ENCODE measurements at places on chromosomes 13 and 19.

GRCh38 chr19:3167533-3168272 lies 10.9 kb upstream of the S1PR4 start:
- DNase-seq: no peak

GRCh38 chr13:80251403-80251802 lies 89.5 kb downstream of the SPRY2 start:
- DNase-seq: no peak

DNA sequence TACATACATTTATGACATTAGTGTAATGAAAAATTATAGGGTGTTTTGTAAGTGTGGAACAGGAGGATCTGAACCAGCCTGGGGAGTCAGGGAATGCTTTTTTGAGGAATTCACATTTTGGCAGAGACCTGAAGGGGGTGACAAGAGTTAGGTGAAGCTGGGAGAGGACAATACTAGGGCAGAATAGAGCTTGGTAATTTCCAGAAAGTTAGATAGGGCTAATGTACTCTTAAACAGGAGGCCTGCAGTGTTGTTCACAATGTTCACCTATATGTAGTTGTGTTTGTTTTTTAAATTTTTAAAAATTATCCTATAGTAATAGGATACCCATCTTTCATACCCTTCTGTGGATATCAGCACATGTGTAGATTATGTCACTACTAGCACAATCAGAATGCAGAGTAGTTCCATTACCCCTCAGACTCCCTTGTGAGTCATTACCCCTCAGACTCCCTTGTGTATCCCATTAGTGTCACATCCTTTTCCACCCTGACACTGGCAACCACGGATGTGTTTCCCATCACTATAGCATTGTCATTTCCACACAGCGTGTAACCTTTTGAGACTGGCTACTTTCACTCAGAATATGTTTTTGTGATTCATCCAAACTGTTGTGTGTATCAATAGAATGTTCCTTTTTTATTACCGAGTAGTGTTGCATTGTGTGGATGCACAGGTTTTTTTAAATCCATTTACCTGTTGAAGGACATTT lies 43.1 kb downstream of the PCCA start:
- no peak for DNase-seq

DNA sequence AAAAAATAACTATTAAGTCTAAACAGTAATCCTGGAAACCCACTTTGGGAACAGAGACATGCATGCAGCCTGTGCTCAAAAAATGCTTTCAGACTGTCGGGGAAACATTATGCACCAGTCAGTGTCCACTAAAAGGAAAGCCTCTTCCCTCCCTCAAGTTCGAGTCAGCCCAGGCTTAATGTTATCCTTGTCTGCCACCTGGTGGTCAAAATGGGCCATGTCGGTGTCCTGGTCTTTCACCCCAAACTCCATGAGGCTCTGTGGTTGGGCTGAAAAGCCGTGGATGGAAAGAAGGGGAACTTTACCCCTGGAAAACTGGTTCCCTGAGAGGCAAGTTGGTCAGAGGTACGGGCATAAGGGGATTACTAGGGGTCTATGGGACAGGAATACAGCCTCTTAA lies 88.4 kb upstream of the ZNF492 start:
- DNase-seq: no peak

- no peak for DNase-seq
Observed at GRCh38 chr19:49114630-49115363, 627 bp downstream of the LIN7B start.

DNA sequence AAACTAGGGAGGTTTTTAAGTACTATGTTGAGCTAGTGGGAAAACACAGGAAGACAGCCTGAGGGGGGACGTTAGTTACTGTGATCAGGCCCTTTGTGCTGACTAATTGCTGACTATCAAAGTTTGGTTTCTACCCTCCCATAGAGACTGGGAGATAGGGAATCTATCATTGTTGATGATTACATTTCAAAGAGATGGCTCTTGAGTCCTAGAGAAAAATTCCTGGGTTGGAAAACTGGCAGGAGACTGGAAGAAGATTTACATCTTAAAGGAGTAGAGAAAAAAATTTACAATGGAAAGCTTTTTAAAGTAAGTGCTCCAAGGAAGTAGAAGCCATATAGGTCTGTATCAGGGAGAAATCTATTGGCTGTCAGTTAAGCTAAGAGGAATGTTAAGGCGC lies 522.0 kb upstream of the KLHL1 start:
- no peak for DNase-seq

DNA sequence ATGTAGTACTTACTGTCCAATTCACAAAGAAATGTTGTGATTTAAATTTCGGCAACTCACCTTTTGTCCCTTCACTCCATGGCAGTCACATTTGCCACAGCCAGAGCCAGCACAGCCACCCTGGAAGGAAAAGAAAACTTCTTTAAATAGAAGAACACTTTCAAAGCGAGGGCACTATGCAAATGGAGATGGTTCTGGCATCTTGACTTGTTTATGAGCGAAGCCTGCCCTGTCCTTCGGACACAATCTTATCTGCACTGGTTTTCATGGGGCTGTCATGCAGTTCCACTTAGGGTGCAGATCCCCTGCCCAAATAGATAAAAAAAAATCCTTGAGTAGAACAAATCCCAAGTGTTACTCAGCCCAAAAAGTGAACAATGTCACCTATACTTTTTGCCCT lies 64.3 kb downstream of the COL4A1 start:
- no peak for DNase-seq

DNA sequence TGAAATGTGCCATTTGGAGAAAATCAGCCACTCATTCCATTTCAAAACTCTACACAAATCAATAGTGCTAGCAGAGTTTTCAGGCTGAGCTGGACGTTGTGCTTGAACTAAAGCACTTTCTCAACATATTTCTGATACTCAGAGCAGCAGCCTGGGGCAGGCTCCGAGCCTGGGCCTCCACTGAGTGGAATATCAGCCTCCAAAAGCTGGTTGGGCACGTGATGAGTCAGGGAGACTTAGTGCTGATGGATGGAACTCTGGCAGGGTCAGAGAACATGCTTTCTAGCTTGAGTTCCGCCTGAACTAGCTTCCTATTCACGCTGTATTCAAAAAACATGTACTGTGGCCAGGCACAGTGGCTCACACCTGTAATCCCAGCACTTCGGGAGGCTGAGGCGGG lies 85.8 kb upstream of the PCDH8 start:
- DNase-seq: no peak

- DNase-seq: no peak
Observed at GRCh38 chr19:16442386-16443276, 29.1 kb downstream of the EPS15L1 start.

DNA sequence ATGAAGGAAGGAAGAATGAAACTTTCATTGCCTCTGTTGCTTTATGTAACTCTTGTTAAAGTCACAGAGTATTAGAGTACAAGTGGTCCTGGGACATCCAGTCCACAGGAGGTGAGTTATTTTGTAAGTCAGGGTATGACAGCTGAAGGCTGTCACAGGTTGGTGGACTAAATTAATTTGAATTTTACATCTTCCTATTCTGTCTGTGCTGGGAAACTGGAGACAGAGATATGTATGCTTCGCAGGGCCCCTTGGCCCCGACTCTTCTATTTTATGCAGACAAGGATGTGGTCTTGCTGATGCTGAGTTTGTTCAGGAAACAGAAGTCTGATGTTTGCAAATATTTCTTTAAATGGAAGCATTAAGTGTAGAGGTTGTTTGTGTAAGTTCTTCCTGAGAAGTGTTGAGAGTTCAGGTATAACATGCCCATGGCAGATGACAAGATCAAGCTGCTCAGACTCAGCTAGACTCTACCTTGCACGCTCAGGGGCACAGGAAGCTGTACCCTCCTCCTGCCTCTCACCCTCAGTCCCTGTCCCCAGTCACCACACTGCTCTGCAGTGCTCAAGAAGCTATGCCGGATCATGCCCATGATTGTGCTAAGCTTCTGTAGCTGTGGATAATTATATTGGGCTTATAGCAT lies 23.4 kb downstream of the RASL11A start:
- DNase-seq: no peak

- DNase-seq: no peak
Observed at GRCh38 chr13:27359199-27359821, 65.1 kb upstream of the GTF3A start.

DNA sequence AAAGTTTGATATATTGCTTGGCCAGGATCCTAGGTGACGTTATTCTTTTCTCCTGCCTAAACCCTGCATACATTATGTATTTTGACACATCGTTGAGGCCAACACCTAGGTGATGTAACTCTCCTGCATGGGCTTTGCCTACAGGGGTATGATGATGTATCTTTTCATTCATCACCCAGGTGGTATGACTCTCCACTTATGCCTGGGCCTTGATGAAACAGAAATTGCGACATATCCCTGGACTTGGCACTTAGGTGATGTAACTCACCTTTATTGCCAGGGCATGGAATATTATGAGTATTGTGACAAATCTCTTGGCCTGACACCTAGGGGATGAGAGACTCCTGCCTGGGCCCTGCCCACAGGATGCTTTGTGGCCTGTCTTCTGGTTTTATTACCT lies 18.5 kb upstream of the ZNF681 start:
- no peak for DNase-seq

GRCh38 chr13:95301968-95302393 lies 730 bp upstream of the ABCC4 start:
- DNase-seq: peak; percentile 51

DNA sequence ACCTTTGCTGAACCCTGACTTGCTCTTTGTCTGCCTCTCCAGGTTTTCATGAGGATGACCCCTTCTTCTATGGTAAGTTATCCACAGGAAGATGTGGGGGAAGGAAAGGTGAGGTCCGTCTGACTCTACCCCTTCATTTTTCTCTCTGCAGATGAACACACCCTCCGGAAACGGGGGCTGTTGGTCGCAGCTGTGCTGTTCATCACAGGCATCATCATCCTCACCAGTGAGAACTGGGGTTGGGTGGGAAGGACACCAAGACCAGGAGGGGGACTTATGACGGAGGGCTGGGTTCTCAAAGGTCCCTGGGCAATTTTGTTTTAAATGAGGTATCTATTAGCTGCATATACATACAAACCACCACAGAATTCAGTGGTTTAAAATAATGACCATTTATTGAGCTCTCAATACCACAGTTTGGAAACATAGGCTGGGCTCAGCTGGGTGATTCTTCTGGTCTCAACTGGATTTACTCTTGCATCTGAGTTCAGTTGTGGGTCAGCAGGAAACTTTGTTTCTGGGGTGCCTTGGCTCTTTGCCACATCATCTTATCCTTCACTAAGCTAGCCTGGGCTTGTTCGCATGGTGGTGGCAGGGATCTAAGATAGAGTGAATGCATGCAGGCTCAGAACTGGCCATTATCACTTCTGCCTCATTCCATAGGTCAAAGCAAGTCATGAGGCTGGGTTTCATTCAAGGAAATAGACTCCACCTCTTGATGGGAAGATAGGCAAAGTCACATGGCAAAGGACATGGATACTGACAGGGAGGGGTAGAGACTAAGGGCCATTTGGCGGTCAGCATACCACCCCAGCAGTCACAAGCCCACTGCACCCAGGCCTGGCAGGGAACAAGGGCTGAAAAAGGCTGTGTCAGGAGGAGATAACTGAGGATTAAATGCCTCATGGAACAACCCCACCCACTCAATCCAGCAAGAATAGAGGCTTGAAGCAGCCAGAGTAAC lies 11.8 kb downstream of the FXYD5 start:
- no peak for DNase-seq

GRCh38 chr13:74372511-74372910 lies 238.3 kb upstream of the KLF12 start:
- DNase-seq: no peak

DNA sequence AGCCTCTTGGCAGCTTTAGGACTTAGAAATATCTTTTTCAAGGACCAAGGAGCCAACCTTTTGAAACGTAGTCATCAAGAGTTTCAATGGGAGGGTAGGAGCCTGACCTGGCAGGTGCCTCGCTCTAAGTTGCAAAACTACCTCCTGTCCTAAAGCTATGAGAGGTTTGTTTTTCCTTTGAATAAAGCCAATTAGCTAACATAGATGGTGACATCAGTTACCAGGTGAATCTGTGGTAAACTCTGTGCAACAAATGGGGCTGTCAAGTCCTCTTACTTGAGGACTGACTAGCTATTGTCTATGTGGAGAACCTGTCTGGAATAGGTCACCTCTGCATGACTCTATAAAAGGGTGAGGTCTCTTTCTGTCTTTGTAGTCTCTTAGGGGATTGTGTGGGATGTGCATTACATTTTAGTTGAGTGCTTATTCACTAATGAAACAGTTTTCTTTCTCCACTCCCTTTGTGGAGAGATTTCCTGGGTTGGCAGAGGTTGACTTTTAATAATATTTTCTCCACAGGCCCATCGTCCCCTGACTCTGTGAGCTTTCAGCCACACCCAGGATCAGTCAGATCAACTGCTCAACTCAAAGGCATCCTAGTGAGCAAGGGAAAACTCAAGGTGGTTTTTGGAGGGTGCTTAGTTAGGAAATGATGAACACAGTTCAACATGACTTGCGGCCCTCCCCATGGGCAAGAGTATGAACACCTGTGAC lies 9.9 kb downstream of the ARL11 start:
- no peak for DNase-seq

GRCh38 chr19:15828121-15828610 lies 12.7 kb upstream of the OR10H1 start:
- no peak for DNase-seq

GRCh38 chr13:101397742-101398141 lies 18.6 kb downstream of the NALCN start:
- DNase-seq: no peak

DNA sequence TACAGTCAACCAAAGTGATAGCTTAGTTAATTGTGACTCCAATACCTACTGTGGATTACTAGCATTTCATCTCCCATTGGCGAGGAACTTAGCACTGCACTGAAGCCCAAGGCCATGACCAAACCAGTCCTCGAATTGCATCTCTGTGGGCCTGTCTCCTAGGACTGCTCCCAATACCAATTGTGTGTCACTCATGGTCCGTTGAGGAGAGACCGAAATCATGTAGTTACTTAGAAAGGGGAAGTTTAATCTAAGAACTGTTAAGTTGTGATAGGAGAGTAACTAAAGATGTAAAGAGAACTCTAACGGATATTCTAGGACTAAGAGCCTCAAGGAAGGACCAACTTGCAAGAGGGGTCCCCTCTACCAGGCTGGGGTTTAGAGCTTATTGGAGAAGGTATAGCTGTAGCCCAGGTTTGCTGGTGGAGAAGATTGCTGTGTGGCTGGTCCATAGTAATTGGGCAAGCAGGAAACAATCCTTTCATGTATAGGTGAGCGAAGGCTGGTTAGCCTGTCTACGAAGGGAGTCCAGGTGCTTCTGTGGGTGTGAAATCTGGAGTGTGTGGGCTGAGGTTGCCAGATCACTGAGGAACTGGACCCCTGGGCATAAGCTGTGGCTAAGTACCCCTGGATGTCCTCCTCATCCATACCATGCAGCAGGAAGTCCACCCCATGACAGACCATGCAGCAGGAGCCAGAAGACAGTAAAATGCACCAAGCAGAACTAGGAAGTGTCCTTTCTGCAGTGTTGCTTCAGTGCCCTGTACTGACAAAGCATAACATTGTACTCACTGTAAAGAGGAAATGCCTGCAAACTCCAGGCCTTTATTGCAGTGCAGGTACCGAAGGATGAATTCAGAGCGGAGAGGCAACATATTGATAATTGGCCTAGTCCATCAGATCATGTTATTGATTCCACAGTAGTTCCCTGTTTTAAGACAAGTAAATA lies 30.8 kb downstream of the DNAJC3 start:
- no peak for DNase-seq

GRCh38 chr19:45368737-45369340 lies 1.5 kb downstream of the ERCC2 start:
- no peak for DNase-seq
